ENCODE measurements at places on chromosomes 11 and 22.

DNA sequence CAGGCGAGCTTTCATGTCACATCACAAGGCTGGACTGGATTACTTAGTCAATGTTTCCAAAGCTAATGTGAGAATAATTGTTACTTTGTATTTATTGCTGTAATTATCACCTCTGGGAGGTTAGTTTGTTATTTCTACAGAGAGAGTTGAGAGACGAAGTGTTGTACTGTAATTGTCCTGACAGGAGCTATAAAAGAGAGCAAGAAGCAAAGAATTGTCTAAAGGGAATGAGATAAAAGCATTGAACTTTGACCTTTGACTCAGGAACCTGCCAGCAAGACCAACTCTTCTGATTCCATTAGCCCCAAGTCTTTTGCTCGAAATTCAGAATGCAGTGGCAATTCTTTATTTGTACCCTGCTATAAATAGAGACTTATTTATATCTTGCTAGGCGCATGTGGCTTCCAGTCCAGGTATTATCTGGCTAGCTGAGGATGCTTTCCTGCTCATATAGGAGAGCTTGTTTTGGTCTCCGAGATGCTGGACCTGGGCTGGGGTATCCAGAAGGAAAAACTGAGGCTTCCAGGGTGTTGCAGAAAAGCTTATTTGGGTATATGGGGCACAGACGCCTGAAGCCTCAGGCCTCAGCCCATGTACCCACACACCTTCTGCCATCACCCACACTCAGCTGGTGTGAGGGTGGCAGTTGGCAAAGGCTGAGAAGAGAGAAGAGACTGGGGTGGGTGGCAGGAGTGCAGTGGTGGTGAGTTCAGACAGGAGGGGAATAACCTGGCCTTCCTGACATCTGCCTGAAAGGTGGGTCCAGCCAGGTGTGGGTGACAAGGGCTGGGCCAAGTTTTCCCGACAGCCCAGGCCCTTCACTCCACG, 40.7 kb downstream of the SYT13 start:
- no peak for DNase-seq

DNA sequence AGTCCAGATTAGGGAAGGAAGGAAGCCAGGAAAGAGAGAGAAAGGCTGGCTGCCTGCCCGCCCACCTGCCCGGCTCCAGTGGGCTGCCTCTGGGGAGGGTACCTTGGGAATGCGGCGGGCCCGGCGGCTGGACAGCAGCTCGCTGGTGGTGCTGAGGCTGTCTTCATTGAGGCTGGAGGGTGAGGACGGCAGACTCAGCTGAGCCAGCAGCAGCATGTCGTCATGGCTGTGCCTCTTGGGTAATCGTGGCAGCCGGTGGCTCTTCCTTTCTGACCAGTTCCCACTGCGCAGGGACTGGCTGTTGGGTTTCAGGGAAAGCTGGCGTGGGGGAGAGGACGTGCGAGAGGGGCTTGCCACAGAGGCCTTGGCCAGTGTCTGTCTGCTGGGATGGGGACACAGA, 32.9 kb downstream of the RPL27A start:
- no peak for DNase-seq

DNA sequence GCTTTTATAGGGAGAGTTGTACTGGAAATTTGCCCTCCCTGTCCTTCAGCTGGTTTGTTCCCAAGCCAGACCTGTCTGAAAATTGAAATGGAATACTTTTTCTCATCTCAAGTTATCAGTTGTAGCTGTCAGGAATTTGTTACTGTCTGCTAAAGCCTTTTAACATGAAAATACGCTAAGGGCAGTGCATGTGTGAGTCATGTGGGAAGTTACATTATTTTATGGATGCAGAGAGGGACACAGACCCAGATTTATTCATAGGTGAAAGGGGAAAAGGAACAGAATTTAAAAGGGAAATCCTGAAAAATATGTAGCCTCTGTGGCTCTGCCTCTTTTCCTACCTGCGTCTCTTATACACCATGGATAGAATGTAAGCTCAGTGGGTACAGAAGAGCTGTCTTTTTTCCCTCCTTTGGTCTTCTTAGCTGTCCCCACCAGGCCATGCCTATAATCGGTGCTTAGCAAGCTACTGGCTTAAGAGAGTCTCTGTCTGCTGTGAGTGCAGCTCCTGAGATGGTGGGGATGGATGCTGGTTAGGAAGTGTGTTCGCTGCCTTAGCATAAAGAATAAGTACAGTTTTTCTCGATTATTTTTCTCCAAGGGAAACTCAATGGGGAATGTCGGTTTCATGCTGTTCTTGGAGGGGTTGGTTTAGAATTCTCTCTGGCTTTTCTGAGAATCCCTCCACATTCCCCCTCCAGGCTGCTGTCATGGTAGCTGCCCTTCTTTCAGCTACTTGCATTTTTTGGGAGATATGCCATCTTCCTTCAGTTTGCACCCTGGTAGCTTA, 166.8 kb downstream of the TEAD1 start:
- no peak for DNase-seq

GRCh38 chr11:130655300-130655699, 206.9 kb downstream of the ADAMTS15 start:
- no peak for DNase-seq

- DNase-seq = no peak
Observed at GRCh38 chr11:108111126-108111525, 10.2 kb upstream of the ACAT1 start.

DNA sequence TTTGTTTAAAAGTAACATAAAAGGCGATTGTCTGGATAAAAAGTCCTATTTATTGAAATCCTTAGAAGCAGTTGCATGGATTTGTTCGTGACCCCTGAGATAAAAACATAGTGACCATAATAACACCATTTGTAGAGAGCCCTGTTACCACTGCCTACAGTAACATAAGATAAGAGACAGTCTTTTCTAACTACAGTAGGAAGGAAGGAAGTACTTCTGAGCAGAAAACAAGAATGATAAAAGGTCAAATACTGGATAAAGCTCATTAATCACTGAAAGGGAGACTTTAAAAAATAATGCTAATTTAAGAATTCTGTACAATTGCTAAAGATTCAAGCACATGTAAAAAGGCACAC, 47.1 kb upstream of the SOX6 start:
- DNase-seq = no peak

DNA sequence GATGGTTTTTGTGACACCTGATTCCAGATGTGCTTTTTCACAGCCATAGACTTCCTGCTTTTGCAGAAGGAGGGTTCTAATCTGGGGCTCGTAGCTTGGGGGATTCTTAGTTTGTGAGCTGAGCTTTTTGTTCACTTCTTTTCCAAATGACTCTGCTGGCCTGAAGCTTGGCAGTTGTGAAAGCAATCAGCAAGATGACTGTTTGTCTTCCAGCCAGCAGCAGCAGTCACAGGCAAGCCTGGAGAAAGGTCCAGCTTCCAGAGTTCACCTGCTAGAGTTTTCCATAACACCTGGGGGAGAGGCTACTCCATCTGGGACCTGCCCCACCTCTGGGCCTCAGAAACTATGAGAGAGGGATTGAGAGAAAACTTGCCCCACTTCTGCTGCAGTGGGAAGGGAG, 4.1 kb downstream of the MARK2 start:
- DNase-seq = no peak

GRCh38 chr22:21055564-21055834, 9.8 kb downstream of the LRRC74B start:
- DNase-seq = no peak

DNA sequence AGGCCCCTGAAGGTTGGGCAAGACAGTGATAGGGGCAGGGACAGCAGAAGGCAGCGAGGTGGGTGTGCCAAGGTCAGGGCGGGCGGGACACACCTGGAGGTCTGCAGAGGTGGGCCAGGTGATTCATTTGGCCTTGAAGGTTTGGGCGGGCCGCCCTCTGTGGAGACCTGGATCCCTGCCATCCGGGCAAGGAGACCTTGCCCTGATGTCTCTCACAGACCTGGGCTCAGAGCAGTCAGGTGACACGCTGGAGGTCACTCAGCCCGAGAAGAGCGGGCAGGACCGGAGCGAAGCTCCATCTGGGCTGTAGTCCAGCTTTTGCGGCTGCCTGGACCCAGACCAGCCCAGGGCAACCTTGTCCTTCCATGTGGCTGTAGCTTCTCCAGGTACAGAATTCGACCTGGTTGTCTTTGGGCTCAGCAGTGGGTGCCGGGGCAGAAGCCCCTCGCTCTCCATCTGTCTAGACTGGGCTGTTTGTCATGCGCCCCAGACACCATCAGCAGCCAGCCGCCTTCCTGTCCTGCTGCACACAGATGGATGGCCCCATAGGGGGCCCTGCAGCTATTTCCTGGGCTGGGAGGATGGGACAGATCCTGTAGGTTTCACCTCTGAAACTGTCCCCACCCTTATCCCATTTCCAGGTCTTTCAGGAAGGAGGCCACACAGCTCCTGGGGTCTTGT, 3.1 kb downstream of the MRGPRG start:
- DNase-seq = no peak

- no peak for DNase-seq
Observed at GRCh38 chr11:1391165-1392075, 1.7 kb downstream of the BRSK2 start.

DNA sequence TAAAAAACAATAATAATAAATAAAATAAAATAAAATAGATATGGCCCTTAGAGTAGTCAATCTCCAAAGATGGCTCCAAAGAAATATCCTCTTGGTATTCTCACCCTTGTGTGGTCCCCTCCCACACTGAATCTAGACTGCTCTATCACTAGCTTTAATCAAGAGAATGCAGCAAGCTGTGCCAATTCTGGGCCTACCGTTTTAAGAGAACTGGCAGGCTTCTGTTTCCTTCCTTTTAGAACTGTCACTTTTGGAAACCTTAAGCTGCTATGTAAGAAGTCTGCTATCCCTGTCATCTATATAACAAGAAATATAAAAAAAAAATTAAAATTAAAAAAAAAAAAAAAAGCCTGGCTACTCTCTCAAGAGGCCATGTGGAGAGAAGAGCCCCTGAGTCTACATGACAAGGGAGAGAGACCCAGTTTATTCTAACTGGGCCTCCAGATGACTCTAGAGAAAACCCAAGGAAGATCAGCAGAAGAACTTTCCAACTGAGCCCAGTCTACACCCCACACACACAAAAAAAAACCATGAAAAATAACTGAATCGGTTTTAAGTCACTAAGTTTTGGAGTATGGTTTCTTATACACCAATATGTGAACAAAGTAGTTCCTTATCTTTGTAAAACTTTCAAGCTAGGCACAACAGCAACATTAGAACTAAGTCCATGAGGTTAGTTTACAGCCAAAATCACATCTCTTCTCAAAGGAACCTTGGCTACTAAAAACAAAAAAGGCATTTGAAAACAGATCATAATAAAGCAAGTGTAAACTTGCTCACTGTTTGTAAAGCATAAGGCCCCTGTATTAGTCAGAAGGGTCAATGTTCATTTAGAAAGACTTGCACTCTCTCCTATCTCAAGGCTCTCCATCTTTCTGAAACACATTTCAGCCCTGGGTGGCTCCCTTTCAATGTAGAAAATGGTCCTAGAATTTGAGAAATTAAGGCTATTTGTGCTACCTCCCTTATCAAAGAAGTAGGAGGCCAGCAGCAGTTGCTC, 67.3 kb downstream of the AMBRA1 start:
- DNase-seq = no peak

DNA sequence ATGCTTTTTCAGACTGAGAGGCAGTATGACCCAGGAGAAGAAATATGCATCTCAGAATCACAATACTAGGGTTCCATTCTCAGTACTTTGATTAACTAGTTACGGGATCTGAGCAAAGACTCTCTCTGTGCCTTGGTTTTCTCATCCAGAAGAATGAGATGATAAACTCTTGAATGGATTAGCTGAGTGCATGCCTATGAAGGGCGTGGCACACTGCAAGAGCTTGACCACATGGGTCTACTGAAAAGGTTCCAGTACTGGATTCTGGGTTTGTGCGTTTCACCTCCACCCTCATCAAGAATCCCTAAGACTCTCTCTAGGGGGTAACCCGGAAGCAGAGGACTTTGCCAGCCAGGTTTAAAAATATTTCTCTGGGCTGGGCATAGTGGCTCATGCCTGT, 25.6 kb downstream of the PGA5 start:
- no peak for DNase-seq

DNA sequence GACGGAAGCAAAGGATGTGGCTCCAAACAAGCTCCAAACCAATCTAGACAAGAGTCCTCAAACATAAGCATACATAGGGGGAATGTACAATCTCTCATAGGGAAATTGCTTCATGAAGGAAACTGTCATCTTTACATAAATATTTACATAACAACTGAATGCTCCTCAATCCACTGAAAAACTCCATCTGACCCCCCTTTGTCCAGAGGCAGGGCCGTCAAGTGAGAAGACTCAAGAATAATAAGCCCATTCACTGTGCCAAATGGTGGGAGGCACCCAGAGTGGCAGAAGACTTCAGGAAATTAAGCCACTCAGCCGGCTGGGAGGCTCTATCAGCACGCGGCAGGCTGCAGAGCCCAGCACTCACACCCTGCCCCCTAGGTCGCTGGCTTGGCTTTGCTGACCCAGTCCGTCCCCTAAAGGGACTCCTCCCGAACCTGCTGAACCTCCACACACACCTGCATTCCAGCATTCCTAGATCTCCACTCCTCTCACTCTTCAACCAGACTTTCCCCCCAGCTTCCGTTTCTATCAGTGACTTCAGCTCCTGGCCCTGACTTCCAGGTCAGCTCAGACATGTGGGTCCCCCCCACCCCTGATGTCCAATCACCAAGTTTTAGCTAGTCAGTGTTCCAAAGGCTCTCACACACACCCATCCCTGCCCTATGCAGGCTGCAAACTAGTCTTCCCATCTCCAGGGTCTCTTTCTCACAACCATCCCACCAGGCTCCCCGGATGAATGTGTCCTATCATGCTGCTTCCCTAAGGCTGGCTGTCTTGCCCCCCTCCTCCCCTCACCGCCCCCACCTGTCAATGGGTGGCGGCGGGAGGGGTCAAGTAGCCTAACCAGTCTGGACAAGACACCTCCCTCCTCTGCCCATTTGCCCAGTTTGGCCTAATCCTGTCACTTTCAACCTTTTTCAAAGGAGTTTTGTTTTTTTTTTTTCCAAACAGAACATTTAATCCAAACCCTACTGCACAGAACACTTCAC, 11.3 kb downstream of the VPS37C start:
- no peak for DNase-seq

DNA sequence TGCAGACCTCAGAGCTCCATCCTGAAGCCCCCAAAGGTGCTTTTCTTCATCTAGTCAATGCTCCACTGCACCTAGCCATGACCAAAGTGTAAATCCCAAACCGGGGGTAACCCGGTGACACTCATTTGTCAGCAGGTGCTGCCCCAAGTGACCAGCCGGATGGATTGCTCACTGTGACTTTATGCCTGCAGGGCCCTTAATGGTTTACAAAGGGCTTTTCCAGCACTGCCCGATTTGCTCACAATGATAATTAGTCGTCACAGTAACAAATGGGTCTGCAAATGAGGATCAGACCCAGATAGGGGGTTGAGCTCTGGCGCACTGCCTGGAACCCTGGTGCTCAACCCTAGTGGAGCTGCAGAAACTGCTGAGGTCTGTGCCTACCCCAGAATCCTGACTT, 45.7 kb upstream of the CD5 start:
- no peak for DNase-seq

DNA sequence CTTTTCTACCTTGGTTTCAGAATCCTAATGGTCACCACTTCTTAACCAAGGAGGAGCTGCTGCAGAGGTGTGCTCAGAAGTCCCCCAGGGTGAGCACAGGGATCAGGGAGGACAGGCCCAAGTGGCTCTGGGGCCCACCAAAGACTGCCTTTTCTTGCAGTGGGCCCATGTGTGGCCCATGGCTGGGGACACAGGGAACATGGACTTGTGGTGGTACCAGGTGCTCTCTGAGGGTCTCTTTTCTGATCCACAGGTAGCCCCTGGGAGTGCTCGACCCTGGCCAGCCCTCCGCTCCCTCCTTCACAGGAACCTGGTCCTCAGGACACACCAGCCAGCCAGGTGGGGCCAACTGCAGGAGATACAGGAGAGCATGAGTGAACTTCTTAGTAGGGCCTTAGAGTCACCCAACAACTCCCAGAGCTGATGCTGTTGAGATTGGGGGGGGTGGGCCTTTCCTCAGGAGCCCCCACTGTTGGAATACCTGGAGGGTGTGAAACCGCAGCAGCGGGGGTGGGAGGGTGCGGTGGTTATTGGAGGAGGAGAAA, 2.0 kb downstream of the MUS81 start:
- DNase-seq = peak; percentile 3

Measured in endothelial cell (in vitro differentiated cells).